ENCODE measurements at places on chromosomes 16 and 17.

GRCh38 chr17:50828508-50829170 lies 6.7 kb upstream of the WFIKKN2 start:
- DNase-seq, result no peak

GRCh38 chr17:42009170-42009569 lies 8.1 kb downstream of the DNAJC7 start:
- no peak for DNase-seq

- no peak for DNase-seq
Observed at GRCh38 chr17:78875363-78876093, 27.5 kb downstream of the CEP295NL start.

GRCh38 chr16:17654571-17654970 lies 183.8 kb upstream of the XYLT1 start:
- DNase-seq, result no peak

Measured in CD4-positive, alpha-beta T cell treated with Interleukin-17A for 1 hour (primary cell).